ENCODE measurements at places on chromosomes 5 and 9.
A peak's percentile ranks its signal among the peaks of the same experiment; 100 is the strongest.

GRCh38 chr9:2269778-2270177 is 254.6 kb downstream of the SMARCA2 start:
- DNase-seq: no peak

- DNase-seq: peak; percentile 82
These were observed 84.0 kb downstream of the HSD17B3 start for GRCh38 chr9:96217754-96218693.

GRCh38 chr9:18393340-18394130 is 80.4 kb upstream of the ADAMTSL1 start:
- DNase-seq: no peak

GRCh38 chr5:168658394-168658793 is 79.2 kb upstream of the PANK3 start:
- DNase-seq: no peak

- DNase-seq: no peak
These were observed 129.4 kb downstream of the BASP1 start for GRCh38 chr5:17346811-17347210.

- no peak for DNase-seq
These were observed 12.6 kb upstream of the ASPN start for GRCh38 chr9:92494856-92495255.

- no peak for DNase-seq
These were observed 115.5 kb upstream of the DMRT1 start for GRCh38 chr9:726005-726404.

GRCh38 chr9:107137495-107138202 is 145.4 kb upstream of the RAD23B start:
- DNase-seq: no peak

- peak; percentile 60 for DNase-seq
These were observed 20.5 kb upstream of the GLRX start for GRCh38 chr5:95842854-95843544.

DNA sequence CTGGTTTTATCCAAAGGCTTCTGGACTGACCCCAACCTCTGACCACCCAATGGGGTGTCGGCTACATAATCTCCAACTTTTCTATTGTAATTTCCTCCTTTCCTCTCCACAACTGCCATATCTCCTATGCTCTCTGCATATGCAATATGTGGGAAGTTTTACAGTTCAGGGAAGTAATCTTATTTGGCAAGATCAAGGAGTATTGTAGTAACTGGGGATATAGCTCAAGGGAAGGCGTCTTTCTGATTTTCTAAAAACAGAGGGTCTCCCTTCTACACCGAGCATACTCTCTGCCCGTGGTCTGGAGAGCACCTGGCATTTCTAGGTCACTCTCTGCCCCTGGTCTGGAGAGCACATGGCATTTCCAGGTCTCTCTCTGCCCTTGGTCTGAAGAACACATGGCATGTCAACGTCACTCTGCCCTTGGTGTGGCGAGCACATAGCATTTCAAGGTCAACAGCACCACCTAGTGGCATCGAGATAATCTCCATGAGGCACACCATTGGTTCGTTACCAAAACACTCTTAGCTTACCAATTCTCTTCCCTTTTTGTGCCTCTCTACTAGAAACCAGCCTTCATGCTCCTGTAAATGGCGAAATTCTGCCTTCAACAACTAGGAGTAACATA is 616.4 kb upstream of the NUDT12 start:
- no peak for DNase-seq

- no peak for DNase-seq
These were observed 426.5 kb downstream of the NR2F1-AS1 start for GRCh38 chr5:93154535-93154934.

DNA sequence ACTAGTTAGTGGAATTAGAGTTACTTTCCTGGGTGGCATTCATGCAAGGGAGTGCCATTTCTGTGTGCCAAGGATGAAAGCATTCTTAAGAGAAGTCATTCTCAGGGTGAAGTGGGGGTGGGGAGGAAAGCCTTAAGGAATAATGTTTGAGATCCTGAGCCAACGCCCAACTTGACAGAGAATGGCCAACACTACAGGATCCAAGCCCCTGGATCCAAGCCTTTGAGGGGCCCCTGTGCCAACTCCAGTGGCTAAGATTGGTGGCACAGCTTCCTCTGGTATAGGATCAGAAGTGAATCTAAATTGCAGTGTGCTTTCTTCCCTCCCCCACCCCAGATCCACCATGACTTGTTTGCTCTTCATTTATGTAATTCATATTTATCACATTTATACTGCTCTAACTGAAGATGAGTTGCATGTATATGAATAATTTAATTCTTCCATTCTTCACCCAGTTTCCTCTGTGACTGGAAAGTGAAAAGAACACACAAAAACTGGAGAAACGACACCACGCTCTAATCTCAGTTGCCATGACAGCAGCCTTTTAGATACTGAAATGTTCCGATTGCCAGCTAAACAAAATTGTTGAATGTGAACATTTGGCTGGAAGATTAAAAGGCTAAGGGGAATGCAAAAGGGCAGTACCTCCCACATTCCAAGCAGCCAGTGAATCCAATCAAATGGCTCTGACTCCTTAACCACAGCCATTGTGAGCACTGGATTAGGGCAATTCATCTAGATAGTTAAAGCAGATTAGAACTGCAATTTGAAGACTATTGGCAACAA is 4.5 kb downstream of the ZNF608 start:
- DNase-seq: no peak

DNA sequence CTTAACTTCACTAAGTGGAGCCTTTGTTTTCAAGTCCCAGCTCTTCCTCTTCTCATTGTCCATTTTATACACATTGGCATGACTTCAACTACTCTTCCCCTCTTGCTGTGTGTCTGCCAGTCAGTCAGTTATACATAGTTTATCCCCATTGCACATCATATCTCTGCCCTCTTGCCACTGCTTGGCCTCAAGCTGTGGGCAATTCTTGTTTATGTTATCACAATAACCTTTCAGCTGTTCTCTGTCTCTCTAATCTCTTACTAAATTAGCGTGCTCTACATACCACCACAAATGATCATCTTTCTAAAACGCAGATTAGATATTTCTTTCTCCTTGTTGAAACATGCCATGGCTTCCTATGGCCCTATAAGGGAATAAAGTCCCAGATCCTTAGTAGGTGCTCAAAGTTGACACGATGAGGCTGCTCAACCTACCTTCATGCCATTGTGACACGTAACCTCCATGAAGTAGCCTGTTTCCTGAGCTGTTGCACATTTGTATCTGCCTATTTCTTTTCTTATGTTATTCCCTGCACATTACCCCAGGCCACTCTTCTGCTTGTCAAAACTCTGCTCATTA is 239.3 kb downstream of the GAS1 start:
- no peak for DNase-seq

- no peak for DNase-seq
These were observed 757 bp downstream of the FXN start for GRCh38 chr9:69036309-69036708.

DNA sequence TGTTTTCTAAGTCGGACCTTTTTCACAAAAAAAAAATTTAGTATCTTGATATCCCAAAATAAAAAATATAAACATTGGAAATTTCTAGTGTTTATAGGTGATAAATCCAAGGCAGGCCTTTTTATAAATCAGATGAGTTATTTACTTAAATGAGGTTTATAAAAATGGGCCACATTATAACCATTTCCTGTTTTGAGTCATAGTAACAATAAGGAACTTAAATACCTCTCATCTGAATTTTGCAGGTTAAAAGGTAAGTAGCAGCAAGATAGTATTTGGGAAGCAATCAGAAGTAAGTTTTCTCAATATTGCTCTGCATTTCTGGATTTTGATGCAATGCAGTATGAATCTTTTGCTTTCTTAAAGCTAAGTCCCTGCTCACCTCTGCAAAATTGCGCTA is 3.9 kb downstream of the SPTAN1 start:
- no peak for DNase-seq

DNA sequence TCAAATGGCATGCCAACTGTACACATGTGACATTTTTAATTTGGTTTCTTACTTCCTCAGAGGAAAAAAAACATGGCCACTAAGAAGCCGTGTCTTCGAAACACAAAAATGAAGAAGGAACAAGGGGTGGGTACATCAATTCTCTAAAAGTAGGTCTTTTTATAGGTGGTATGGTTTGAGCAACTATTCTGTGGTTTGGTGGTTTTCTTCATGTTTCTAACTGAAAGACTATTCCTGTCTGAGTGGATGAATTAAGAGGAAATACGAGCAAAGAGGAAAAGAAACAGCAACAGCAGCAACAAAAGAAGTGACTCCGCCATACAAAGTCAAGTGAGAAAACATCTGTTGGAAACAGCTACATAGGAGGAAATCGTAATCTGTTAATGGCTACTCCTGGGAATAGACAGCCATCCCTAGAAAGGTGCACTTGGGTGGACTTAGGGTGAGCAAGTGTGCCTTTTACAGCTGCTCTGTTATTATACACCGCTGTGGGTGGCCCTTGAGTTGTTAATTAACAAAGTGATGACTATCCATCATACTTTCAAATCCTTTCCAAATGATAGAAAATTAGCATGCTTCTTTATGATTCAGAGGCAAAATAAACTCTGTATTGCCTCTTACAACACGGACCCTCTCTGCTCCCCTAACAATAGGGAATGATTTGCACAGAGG is 575.8 kb downstream of the TLE1 start:
- DNase-seq: no peak

- DNase-seq: no peak
These were observed 1844.3 kb downstream of the MAT2B start for GRCh38 chr5:165349735-165350134.

GRCh38 chr5:62496876-62497275 is 81.7 kb upstream of the LRRC70 start:
- DNase-seq: no peak

- no peak for DNase-seq
These were observed 13.7 kb downstream of the NUDT2 start for GRCh38 chr9:34343090-34343489.

- no peak for DNase-seq
These were observed 14.5 kb downstream of the APTX start for GRCh38 chr9:32986971-32987370.

- no peak for DNase-seq
These were observed 227.8 kb downstream of the ICE1 start for GRCh38 chr5:5650242-5650641.

GRCh38 chr5:84306601-84307000 is 78.1 kb downstream of the EDIL3 start:
- no peak for DNase-seq

- DNase-seq: peak; percentile 35
These were observed 229.4 kb downstream of the DMAC1 start for GRCh38 chr9:7570107-7570720.

- no peak for DNase-seq
These were observed 178.4 kb downstream of the SMARCA2 start for GRCh38 chr9:2193552-2193951.

DNA sequence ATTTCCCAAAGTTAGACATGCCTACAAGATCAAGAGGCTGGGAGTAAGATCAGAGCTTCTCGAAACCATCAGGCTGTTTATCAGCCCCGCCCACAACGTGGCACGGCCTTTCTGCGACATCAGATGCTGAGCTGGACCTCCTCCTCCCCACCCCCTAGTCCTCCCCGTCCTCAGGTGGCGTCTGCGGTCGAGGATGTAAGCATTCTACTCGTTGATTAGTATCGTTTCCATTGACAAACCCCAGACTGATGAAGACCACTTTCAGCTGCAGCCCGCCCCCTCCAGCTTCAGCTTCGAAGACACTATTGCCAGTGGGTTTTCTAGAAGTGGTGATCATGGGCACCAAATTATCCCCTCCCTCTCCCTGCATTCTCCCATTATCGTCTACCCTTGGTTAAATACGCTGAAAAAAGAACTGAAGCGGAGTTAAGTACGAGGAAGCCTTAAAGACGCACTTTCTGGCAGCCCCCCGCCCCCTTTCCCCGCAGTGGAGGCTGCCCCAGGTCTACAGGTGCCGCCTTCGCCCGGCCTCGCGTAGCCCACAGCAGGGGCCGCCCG is 1.1 kb downstream of the PPIC start:
- no peak for DNase-seq

GRCh38 chr5:58816181-58816731 is 233.4 kb downstream of the RAB3C start:
- no peak for DNase-seq

DNA sequence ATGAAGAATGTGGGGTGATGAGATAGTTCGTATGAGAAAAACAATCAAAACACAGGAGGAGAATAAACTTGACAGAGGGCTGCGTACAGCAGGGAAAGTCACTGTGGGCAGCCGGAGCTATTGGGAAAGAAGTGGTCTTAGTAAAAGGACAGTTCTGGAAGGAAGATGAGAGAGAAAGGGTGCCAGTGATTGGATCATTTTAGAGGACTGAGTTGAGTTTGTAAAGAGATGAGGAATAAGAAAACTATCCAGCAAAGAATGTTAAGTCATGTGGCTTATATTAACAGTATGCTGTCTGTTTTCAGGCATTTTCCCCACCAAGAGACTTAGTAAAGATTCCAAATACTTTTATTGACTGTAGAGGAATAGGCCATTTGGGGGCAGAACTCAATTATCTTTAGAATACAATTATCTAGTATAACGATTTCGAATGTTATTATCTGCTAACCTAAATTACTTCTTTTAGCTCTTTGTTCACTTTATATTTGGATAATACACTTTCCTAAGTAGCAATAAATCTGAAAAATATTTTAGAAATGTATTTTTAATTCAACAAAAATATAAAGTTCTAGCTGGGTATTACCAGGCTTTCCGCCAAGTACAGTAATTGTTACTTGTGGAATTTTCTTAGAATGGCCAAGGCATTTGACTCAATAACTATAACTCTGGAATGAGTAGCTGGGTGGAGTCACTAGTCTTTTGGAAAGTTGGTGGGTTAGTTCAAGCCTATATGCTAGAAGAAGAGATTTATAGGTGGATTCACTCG is 15.5 kb upstream of the LOX start:
- DNase-seq: no peak

DNA sequence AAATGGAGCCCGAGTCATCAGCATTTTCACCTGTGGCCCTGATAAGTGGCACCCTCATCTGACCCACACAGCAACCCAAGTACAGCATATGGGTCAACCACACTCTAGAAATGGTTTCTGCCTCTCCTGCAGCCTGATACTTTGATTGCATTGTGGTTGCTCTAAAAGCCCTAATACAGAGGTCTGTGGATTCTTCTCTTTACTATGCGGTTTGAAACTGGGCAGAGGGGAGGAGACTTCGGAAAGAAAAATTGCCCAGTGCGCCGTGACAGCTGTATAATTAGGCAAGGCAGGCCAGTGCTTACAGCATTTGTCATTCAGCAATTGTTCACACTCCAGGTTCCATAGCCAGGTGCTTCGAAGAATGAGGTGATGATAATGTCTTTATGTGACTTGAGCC is 361.0 kb downstream of the NFIB start:
- DNase-seq: no peak

DNA sequence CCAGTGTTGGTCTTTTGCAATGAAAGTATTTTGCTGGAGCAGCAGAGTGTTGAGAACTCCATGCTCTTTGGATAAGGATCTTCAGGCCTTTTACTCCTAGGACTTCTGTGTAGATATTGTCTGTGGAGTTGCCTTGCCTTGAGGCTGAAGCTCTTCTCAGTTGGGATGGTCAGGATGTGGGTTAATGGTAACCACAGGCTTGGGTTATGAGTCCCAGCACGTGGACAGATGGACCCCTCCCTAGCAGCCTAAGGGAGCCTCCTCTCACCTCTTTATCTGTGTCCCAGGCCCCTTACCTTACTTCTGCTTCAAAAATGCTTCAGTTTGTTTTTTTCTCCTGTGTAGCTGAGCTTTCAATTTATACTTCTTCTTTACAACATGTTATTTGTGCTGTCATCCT is 109.9 kb downstream of the MEGF10 start:
- no peak for DNase-seq

- DNase-seq: no peak
These were observed 230.5 kb upstream of the TRIM32 start for GRCh38 chr9:116456490-116457088.

GRCh38 chr9:82957529-82958379 is 105.2 kb downstream of the RASEF start:
- DNase-seq: no peak

- no peak for DNase-seq
These were observed 19.0 kb upstream of the WHRN start for GRCh38 chr9:114524247-114524681.

All from stimulated activated CD4-positive, alpha-beta T cell treated with anti-CD3 and anti-CD28 coated beads, Interleukin-4, amount 100 ng/mL, for 48 hours (primary cell).